Epithelial cell of prostate (primary cell): ENCODE measurements at places on chromosomes 16 and 17.

DNA sequence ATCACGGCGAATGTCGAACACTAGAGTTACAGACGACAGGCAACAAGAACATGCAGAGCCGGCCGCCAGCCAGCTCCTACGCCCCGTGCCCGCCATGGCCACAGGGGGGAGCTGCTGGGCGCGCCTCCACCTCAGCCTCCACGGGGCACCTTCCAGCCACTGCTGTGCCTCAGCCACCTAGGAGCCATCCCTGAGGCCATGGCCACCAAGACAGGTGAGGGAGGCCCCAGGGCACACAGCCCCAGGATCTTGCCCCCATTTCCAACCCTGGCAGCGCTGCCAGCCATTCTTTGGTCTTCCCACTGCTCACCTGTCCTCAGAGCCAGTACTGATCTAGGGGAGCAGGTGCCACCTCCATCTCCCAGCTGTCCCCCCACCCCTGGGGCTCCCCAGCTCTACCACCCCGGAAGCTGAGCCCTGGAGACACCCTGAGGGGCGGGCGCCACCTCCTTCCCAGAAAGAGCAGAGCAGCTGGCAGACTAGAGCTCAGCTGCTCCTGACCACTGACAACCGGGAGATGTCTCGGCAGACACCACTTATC lies 11.8 kb downstream of the GNPTG start:
- DNase-seq = no peak

DNA sequence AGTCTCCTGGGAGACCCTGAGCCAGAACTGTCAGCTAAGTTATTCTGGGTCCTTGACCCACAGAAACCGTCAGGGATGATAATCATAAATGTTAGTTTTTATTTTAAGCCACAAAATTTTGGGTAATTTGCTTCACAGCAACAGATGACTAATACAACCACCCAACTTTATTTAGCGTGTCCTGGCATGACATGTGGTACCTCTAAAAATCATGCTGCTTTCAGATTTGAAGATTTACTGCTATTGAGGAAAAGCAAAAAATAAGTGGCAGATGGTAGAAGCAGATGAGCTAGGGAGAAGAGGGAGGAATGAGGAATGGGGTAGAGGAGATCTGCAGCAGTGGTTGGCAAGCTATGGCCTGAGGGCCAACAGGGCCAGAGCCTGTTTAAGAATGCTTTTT lies 90.4 kb downstream of the TMEM100 start:
- no peak for DNase-seq

DNA sequence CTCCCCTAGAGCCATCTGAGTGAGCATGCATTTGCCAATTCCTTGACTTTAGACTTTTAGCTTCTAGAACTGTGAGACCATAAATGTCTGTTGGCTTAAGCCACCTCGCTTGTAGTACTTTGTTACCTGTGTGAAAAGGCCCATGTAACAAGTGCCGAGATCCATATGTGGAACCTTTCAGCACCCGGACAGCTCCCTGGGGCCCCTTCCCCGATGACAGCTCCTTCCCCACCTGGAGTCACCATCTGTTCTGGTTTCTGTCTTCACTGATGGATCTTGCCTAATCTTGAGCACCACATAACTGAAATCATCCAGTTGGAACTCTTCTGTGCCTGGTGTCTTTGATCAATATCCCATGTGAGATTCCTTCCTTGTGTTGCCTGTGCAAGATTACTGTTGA lies 78.9 kb upstream of the EEF2KMT start:
- no peak for DNase-seq

- no peak for DNase-seq
These were observed 232.2 kb downstream of the ZNF423 start for GRCh38 chr16:49623501-49624266.

GRCh38 chr17:55086635-55087058 lies 118.1 kb downstream of the STXBP4 start:
- DNase-seq = peak; percentile 6

- DNase-seq = no peak
These were observed 92.1 kb downstream of the TTC19 start for GRCh38 chr17:16091773-16092172.

- no peak for DNase-seq
These were observed 5.6 kb downstream of the PER1 start for GRCh38 chr17:8146381-8147140.

DNA sequence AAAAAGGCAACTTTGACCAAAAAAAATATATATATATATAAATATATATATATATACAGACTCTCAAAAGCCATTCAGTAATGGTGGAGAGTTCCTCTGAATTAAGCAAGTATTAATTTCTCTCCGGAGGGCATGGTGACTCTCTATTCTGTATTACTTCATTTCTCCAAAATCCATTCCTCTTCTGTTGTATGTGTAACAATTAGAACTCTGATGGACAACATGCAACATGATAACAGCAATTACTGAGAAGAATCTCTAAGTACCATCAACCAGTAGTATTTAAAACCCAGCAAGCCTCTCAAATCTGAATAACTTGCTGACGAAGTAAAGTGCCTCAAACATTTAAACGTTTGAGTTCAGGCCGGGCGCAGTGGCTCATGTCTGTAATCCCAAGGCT lies 2.3 kb downstream of the GRB2 start:
- DNase-seq = no peak
